Stimulated activated CD8-positive, alpha-beta memory T cell treated with anti-CD3 and anti-CD28 coated beads, Interleukin-15, amount 100 ng/mL, for 48 hours (primary cell): ENCODE measurements at places on chromosomes 5 and 9.

DNA sequence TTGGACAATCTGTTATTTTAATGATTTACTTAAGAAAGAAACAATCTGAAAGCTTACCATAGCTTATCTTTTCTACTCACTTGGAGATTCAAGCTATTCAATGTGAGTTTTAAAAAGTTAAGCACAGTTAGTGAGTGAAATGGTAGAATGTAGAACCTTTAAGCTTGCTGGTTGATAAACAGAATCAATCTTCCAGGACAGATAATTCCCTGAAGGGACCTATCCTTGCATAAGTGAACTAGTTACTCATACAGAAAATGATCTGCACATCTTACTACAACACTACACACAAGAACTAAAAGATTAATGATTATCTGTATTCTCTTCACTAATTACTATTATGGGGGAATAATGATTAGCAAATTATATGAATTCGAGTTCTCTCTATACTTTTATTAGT, 165.6 kb downstream of the PALM2AKAP2 start:
- no peak for DNase-seq

DNA sequence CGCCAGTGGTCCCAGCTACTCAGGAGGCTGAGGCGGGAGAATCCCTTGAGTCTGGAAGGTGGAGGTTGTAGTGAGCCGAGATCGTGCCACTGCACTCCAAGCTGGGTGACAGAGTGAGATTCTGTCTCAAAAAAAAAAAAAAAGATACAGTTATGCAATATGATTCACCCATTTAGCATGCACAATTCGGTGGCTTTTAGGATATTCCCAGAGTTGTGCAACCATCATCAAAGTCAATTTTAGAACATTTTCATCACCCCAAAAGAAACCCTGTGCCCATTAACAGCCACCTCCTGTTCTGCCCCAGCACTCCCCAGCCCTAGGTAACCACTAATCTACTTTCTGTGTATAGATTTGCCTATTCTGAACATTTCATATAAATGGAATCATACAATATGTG, 4.3 kb upstream of the DHFR start:
- no peak for DNase-seq

- no peak for DNase-seq
These were observed 1.5 kb upstream of the RETREG1 start for GRCh38 chr5:16618138-16618897.

DNA sequence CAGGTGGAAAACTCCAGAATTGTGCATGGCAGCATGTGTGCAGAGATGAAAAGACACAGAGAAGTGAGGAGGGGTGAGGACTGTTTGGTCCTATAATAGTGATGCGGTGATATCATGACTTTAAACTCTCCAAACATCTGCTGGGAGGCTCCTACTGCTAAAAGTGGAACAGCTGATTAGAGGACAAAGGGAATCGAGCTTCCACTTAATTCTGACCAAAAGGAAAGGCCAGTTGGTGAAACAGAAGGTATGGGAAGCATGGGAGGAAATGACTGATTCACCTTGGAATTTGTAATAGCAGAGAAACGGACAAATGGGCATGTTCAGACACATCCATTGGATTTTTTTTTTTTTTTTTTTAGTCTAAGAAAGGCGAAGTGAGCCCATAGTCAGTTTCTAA, 67.5 kb upstream of the MAMDC2 start:
- no peak for DNase-seq

GRCh38 chr5:133059621-133060020, 7.8 kb downstream of the HSPA4 start:
- no peak for DNase-seq

DNA sequence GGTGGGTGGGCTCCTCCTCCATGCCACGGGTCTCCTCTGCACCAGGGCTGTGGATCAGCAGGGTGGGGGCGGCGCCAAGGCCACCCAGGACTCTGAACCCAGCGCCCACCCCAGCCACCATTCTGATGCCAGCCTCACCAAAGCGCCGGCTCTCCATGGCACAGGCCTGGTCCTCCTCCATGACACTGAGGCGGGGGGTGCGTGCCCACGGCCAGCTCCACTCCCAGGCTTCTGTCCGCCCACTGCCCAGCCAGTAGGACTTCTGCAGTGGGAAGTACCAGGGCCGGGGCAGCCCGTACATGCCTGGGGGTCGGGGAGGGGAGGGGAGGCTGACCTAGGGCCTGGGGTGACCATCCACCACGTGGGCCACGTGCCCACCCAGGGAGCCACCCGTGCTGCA, 11.6 kb downstream of the ABCA2 start:
- DNase-seq, result no peak

- no peak for DNase-seq
These were observed 65.6 kb downstream of the PSD2 start for GRCh38 chr5:139861021-139861888.

DNA sequence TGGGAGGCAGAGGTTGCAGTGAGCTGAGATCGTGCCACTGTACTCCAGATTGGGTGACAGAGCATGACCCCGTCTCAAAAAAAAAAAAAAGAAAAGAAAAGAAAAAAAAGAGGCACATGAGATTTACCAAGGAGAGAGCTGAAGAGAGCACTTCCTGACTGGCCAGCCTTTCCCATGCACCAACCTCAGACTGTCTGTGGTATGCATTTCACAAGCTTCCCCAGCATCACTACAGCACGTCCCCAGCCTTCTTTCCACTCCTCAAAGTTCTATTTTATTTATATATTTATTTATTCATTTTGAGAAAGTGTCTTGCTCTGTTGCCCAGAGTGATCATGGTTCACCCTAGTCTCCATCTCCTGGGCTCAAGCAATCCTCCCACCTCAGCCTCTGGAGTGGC, 13.6 kb upstream of the FUBP3 start:
- no peak for DNase-seq

GRCh38 chr5:91311168-91311696, 71.9 kb downstream of the ARRDC3 start:
- DNase-seq, result no peak

GRCh38 chr5:118736396-118736795, 252.0 kb downstream of the DTWD2 start:
- DNase-seq, result no peak

DNA sequence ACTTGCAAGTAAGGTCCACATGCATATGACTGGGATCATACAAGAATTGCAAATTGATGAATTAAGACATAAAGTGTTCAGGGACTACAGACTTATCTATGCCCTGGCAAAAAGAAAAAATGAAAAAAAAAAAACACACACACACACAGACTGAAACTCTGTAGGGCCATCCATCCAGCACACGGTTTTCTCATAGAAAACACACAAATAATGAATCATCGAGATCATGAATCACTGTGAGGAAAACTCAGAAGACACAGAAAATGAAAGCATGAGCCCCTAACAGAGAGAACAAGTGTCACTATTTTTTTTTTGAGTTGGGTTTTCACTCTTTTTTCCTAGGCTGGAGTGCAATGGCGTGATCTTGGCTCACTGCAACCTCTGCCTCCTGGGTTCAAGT, 185.2 kb downstream of the IRX2 start:
- no peak for DNase-seq

DNA sequence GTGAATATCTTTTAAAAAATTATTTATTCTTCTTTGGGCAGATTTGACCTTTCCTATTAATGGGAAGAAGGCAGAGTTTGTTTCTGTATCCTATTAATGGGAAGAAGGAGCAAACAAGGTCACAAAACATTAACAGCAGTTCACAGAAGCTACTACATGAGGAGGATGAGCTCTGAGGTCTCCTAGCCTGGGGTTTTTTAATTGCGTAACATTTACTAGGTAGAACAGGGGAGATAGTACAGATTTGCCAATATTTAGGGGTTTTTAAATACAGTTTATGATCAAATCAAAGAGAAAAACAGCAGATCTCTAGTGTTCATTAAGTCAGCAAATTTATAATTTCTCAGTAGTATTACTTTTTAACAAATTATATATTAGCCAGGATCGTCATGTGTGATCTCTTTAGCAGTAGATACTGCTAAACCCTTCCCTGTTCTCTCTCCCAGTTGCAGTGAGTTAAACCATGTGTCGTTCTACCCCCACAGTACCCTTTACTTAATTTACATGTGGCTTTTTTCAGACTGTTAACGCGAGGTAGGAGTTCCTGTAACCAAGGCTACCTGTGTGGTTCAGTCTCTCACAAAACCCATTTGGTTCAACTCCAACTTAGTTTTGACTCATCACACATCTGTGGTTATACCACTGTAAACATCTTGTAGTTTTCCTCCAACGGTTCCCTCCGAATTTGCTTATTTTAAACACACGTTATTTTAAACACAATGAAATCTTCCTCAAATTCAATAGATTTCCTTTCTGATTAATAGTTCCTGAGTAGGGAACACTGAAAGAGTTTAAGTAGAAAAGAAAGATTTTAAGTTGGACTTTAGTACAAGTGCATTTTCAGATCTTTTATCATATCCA, 13.3 kb downstream of the SLC25A46 start:
- no peak for DNase-seq

GRCh38 chr5:113271745-113272454, 162.9 kb downstream of the TSSK1B start:
- DNase-seq, result no peak

DNA sequence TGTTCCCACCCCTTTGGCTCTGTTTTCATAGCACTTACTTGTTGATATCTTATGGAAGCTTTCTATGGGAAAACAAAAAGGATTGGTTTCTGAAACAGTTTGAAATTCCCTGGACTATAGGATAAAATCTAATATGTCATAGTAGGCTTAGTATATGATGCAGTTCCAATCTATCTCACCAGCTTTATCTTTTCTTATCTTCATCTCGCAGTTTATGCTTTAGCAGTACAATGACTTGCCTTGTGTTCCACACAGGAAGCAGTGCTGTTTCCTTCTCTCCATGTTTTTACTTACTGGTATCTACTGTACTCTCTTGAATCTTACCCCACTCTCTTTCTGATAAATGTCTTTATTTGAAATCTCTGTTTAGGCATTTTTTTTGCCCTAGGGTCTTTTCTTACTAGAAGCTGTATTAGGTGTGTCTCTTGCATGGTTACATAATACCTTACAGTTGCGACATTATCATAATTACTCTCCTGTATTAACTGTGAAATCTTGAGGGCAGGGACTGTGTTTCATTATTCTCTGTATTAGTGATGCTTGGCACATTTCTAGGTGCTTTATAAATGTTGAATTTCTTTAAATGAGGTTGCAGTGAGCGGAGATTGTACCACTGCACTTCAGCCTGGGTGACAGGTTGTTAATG, 76.3 kb downstream of the FOCAD start:
- no peak for DNase-seq

- no peak for DNase-seq
These were observed 532.4 kb downstream of the TLR4 start for GRCh38 chr9:118236625-118237024.

- DNase-seq, result no peak
These were observed 16.3 kb upstream of the LAMC3 start for GRCh38 chr9:130992682-130993032.

DNA sequence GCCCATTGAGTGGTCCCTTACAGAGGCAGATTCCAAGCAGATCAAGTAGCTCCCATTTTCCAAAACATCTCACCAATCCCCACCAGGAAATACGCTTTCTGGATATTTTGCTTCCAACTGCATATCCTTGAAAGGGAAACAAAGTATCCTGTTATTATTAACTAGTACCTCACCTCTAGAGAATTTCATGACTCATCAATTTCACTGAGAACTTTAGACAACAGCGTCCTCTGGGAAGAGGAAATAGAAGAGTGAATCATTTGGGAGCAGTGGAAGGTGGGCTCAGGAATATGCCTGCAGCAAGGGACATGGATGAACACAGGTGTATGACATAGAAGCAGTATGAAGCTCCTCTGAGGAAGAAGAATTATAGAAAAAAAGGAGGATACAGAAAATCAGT, 186.7 kb downstream of the MARCHF11 start:
- no peak for DNase-seq

- no peak for DNase-seq
These were observed 592.0 kb downstream of the CHSY3 start for GRCh38 chr5:130496215-130496614.

DNA sequence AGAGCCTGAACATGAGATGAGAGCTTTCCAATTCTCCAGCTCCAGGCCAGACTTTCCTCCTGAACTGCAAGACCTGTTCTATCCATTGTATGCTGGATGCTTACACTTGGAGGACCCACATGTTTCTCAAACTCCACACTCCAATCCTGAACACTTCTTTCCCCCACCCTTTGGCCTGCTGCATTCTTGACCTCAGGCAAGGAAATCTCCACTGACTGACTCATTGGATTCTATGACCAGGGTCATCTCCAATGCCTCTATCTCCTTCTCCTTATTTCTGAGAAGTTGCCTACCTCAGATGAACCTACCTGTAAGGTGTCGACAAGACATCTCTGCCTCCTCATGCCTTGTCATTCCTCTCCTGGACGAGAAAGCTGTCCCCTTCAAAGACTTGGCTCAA, 153.6 kb downstream of the CRB2 start:
- no peak for DNase-seq

GRCh38 chr9:16784002-16784401, 86.5 kb downstream of the BNC2 start:
- DNase-seq, result no peak

DNA sequence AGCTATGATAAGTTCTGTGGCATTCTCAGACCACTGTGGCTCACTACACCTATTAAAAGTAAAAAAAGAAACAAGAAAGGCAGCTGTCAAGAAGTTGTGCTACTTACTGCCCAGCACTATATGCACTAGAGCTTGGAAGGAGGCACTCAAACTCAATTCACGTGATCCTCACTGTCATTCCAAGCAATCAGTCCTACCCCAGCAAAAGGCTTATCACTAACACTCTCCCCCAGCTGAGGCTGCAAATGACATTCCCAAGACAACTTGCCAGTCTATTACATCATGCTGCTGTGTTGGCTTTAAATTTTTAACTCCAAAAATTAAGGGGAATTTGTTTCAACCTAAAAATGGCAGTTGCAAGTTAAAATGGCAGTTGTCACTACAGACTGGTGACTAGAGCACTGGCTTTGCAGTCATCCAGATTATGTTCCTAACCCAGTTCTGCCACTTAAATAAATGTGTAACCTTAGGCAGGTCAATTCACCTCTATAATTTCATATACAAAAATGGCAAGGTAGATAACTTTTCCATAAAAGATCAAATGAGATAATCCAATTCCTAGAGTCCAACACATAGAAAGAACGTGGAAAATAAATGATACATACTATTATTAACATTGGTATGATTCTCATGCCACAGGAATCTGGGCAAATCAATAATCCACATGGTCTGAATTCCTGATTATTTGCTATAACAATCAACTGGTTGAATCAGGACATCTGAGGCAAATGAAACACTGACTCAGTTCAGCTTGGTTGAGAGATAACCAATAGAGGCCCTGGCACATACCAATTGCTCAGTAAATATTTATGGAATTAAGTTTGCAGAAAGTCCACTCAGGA, 52.4 kb downstream of the FBXW11 start:
- no peak for DNase-seq

DNA sequence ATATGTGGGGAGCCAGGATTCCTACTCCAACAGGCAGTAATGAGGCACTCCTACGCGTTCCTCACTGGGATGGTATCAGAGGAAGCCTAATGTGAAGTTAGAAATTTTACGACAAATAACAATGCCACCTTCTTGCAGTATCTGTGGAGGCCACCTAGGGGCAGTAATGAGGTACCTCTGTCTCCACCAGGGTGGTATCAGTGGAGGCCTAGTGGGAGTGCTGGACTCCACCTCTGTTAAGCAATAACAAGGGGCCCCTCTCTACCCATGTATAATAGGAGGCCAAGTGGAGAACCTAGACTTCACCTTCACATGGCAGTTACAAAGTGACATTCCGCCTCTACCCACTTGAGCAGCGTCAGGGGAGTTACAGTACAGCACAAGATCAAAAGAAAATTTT, 147.9 kb downstream of the PLPPR1 start:
- DNase-seq, result no peak

- DNase-seq, result no peak
These were observed 28.9 kb downstream of the TYRP1 start for GRCh38 chr9:12722131-12722530.
